T47D (cell line): ENCODE measurements at places on chromosomes 11 and 22.

- no peak for DNase-seq
Observed at GRCh38 chr11:83033972-83034672, 37.6 kb downstream of the RAB30 start.

GRCh38 chr22:17443405-17444203 lies 74.3 kb downstream of the CECR2 start:
- DNase-seq: no peak

GRCh38 chr11:15641271-15642045 lies 526.7 kb downstream of the INSC start:
- no peak for DNase-seq

DNA sequence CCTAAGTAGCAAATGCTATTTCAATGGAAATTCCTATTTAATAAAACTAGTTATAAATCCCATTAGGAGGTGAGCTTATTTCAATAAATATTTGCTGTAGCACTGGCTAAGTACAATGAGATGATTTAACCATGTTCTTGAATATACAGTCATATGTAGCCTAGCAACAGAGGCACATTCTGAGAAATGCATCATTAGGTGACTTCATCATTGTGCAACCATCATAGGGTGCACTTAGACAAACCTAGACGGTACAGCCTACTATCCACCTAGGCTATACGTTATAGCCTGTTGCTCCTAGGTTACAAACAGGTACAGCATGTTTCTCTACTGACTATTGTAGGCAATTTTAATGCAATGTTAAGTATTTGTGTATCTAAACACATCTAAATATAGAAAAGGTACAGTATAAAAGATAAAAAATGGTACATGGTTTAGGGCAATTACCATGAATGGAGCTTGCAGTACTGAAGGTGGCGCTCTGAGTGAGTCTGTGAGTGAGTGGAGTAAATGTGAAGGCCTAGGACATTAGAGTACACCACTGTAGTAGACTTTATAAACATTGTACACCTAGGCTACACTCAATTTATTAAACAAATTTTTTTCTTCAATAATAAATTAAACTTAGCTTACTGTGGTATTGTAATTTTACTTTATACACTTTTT lies 350.1 kb downstream of the CASP12 start:
- DNase-seq: peak; percentile 10

GRCh38 chr11:119741369-119742262 lies 12.6 kb upstream of the NECTIN1 start:
- DNase-seq: no peak

DNA sequence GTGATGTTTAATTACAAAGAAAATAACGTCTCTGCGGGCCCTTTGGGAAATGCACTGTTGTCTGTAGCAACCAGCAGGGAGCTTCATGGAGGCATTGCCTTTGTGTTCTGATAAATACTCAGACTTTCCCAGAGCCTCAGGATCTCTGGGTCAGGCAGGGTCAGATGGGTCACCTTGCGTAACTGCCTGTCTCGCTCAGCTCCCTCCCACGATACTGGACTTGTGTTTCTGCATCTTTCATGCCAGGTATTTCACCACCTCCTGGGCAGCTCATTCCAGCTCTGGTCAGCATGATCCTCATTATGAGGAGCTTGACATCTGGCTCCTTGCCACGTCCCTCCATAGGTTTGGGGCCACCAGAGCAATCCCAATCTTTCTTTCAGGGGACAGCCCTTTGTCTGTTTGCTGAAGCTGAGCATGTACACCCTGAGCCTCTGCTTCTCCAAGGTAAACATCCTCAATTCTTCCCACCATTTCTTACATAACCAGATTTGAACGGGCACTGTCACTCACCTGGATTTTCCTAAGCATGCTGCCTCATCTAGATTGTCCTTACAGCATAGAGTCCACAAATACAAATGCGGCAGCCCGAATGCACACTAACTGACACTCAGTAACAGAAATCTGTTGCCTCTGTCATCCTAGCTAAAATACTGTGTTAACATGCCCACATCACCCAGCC lies 162.3 kb downstream of the LARGE1 start:
- DNase-seq: no peak

DNA sequence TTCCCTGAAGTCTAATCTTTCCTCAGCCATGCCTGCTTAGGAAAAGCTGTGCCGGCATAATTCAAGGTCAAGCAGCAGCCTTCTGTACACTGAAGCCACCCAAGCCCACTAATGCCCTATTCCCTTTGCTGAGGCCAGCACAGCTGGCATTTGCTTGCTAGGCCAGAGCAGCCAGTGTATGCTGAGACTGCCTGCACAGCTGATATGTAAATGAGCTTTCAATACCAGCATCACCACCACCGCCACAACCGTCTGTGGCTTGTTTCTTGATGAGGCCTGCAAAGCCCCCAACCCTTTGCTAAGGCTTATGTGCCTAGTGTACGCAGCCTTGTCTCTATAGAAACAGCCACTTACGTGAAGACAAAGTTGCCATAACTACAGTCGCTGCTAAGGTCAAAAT lies 56.3 kb upstream of the TNRC6B start:
- DNase-seq: no peak

DNA sequence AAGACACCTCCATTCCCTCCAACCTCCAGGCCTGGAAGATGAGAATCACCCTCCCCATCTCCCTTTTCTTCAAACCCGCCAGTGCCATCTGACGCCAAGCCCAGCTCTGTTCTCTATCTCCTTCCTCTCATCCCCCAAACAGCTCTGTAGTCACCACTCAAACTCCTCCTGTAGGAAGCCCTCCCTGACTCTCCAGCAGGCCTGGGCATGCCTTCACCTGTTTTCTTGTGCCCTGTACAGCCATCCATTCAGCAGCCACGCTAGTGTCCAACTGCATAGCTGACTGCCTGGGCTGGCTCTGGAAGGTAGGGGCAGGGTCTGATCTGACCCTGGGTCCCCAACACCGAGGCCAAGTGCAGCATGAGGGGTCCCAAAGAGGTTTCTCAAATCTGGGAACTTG lies 25.0 kb downstream of the GDPD5 start:
- no peak for DNase-seq

DNA sequence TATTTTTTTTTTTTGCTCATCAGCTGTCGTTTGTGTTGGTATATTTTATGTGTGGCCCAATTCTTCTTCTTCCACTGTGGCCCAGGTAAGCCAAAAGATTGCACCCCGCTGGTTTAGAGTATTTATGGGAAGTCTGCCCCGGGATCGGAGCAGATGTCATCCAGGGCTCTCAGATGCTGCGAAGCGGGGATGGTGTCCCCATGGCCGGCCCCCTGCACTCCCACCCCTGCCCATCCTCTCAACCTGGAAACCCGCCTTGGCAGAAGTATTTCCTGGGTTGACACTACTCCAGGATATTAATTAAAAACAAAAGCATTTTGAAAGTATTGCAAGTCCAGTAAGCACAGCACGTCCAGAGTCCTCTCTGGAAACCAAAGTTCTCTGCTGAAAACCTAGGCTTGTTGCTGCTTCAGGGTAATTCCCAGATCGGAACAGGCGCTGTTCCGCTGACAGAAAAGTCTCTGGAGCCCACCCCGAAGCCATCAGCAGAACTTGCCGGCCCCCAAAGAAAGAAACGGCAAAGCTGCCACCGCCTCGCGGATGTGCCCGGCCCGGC lies 833 bp downstream of the SCUBE2 start:
- DNase-seq: no peak

DNA sequence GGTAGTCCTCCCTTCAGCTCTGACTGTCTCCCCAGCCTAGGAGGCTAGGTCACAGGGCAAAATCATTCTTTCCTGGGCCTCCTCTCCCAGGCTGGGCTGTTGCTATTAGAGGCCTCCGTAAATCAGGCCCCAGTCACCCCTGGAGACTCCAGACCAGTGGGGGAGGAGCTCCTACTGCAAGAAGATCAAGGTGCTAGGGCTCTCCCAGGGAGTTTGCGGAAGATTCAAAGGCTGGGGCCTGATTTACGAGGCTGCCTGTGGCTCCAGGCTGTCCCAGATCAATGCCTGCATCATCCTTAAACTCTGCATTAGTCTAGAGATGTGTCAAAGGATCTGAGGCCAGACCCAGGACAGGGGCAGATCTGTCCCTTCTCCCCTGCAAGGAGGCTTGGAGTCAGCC lies 346.2 kb downstream of the TENM4 start:
- DNase-seq: no peak

DNA sequence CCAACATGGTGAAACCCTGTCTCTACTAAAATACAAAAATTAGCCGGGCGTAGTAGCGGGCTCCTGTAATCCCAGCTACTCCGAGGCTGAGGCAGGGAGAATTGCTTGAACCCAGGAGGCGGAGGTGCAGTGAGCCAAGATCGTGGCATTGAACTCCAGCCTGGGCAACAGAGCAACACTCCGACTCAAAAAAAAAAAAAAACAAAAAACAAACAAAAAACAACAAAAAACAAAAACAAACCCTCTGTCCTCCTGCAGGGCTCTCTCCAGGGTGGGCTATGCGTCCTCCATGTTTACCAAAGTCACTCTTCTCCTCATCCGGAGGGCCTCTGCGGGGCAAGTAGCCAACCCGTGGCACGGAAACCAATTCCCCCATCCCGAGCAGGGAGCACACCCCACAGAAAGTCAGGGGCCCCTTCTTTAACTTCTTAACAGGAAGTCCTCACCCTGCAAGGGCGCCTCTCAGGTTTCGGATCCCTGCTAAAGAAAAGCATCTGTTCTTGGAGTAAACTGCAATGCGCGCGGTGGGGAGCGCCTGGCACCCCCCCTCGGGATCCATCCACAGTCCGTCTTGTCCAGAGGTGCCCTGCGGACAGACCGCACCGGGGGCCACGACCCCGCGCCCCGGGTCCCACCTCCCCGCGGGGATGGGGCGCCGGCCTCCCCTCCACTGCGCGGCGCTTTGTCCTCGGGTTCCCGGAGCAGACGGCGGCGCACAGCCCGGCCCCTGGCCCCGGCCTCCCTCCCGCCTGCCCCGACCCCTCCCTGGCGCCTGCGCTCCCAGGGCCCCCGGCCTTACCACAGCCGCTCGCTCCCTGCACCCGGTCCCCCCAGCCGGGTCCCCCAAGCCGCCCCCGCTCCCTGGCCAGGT lies 712 bp downstream of the CERK start:
- no peak for DNase-seq

- DNase-seq: no peak
Observed at GRCh38 chr11:115221461-115222069, 282.6 kb downstream of the CADM1 start.

DNA sequence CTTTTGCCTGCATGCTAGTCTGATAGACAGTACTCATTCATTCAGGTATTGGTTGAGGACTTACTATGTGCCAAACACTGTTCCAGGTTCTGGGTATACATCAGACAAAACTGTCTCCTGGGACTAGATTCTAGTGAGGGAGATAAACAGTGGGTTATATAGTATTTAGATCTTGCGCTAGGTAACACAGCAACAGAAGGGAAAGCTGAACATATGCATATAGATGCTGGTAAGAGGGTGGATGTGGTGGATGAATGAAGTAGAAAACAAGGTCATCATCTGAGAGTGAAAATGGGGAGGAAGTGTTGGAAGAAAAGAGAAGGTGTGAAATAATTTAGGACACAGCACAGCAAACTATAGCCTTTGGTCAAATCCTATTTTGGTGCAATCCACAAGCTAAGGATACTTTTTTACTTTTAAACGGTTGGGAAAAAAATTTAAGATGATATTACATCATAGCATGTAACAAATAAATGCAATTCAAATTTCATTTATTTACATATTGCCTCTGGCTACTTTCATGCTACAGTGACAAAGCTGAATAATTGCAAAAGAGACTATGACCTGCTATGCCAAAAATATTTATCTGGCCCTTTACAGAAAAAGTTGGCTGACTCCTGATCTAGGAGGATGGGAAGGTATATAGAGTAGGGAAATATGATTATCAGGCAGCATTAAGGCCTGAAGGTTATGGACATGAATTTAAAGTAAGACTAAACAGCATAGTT lies 7.1 kb upstream of the TMEM9B start:
- no peak for DNase-seq

DNA sequence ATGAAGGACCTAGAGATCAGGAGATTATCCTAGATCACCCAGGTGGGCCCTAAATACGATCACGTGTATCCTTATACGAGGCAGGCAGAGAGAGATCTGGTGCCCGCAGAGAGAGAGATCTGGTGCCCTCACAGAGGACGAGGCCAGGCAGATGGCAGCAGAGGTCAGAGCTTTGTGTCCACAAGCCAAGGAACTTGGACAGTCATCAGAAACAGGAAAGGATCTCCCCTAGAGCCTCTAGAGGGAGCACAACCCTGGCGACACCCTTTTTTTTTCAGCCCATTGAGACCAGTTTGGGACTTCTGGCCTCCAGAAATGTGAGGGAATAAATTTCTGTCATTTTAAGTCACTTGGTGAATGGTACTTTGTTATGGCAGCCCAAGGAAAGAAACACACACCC lies 25.5 kb upstream of the TIMP3 start:
- no peak for DNase-seq
